ENCODE measurements at places on chromosomes 16 and 17. TPM values are rescaled to one million over a fixed set of nuclear protein-coding genes. Genes with fewer than 3 reads are reported as not detected.
A peak's percentile ranks its signal among the peaks of the same experiment; 100 is the strongest.

GRCh38 chr16:85453194-85453678 lies 159.9 kb upstream of the GSE1 start:
- no peaks in the 10 kb centered on the region for H3K36me3 ChIP-seq
- no peak for DNase-seq
- peaks cover 14% of the 10 kb centered on the region for H3K4me1 ChIP-seq

KRTAP9-8 gene
- total RNA-seq: not detected

NOG gene
- total RNA-seq: not detected

DNA sequence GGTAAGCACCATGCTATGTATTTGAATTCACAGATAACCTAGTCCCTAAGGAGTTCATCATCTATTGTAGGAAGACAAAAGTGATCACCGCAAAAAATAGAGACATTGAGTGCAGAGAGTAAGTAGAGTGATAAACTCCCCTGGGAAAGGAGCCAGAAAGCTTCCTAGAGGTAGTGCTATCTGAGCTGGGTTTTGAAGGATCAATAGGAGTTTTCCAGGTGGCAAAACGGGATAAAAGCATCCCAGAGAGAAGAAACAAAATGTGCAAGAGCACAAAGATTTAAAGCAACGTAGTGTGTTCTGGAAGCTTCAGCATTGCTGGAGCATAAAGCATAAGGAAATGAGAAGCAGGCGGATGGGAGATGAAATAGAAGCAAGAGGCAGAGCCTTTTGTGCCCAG lies 120.7 kb upstream of the PLCG2 start:
- H3K36me3 ChIP-seq: peaks cover 82% of the 10 kb centered on the region
- H3K4me3 ChIP-seq: no peak overlapping the region
- no peak for DNase-seq
- H3K27ac ChIP-seq: no peak overlapping the region
- H3K4me1 ChIP-seq: no peaks in the 10 kb centered on the region

GRCh38 chr17:6903326-6903900 lies 71.9 kb upstream of the TEKT1 start:
- H3K27ac ChIP-seq: no peak overlapping the region
- DNase-seq: no peak
- no peaks in the 10 kb centered on the region for H3K4me1 ChIP-seq
- H3K4me3 ChIP-seq: no peak overlapping the region
- H3K27me3 ChIP-seq: no peaks in the 10 kb centered on the region

GRCh38 chr16:28126684-28127620 lies 63.4 kb upstream of the GSG1L start:
- H3K4me3 ChIP-seq: no peak overlapping the region
- H3K27ac ChIP-seq: no peak overlapping the region
- DNase-seq: no peak
- H3K27me3 ChIP-seq: no peaks in the 10 kb centered on the region
- peaks cover 2% of the 10 kb centered on the region for H3K4me1 ChIP-seq
- H3K36me3 ChIP-seq: peaks cover 93% of the 10 kb centered on the region

GRCh38 chr16:31568577-31569359 lies 41.1 kb downstream of the AHSP start:
- H3K27me3 ChIP-seq: peaks cover 47% of the 10 kb centered on the region
- peaks cover 6% of the 10 kb centered on the region for H3K4me1 ChIP-seq
- H3K36me3 ChIP-seq: no peaks in the 10 kb centered on the region
- H3K27ac ChIP-seq: no peak overlapping the region
- no peak for DNase-seq

DNA sequence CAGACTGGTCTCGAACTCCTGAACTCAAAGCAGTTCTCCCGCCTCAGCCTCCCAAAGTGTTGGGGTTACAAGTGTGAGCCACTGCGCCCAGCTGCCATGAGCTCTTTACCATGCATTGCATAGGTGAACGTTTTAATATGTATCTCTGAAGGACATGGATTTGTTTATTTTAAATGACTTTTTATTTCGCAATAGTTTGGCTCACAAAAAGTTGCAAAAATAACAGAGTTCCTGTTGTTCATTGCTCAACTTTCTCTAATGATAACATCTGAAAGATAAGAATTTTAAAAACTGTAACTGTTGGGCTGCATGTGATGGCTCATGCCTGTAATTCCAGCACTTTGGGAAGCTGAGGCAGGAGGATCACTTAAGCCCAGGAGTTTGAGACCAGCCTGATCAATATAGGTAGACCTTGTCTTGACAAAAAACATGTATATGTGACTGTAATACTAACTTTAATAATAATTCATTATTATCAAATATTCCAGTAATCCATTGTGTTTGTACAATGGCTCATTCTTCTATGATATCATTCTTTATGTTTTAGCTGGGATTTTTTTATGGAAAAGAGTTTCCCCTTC lies 80.1 kb downstream of the ABCC1 start:
- no peak overlapping the region for H3K27ac ChIP-seq
- peaks cover 50% of the 10 kb centered on the region for H3K36me3 ChIP-seq
- DNase-seq: no peak
- no peak overlapping the region for H3K4me3 ChIP-seq
- peaks cover 31% of the 10 kb centered on the region for H3K4me1 ChIP-seq
- H3K27me3 ChIP-seq: no peaks in the 10 kb centered on the region

SEPTIN12 gene
- not detected for total RNA-seq

EPN3 gene
- total RNA-seq: not detected

DNA sequence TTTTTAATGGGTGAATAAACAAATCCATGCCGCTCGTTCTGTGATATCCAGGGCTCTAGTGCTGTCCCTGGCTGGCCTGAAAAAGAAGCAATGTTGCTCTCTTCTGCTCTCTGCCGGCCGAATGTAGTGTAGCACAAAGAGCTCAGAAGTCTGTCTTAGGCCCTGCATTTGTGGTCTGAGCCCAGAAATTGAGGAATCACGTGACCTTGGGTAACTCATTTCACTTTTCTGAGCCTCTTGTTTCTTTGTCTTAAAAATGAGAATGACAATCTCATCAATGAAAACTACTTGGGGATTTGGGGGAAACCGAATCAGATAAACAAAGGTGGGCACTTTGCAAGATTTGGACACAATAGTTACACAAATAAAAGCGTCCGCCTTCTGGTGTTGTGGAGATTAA lies 381.6 kb upstream of the ASIC2 start:
- H3K27me3 ChIP-seq: peaks cover 2% of the 10 kb centered on the region
- no peak for DNase-seq
- no peaks in the 10 kb centered on the region for H3K36me3 ChIP-seq

DNA sequence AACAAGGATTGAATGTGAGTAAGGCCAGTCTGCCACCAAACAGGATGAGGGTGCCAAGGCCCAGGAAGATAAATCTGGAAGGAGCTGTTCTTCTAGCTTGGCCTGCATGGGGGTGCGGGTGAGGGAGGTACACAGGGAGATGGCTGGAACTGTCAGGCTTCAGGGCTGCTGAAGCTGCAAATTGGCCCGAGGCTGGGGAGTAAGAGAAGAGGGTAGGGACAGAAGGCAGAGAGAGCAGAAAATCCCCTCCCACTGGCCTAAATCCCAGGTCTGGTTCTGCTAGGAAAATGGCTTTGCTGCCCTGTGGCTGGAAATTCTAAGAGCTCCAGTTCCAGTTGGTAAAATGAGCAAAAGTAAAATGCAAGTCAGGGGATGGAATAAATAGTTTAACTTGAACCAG lies 87.9 kb downstream of the CCDC182 start:
- no peak overlapping the region for H3K27ac ChIP-seq
- H3K36me3 ChIP-seq: peaks cover 36% of the 10 kb centered on the region
- DNase-seq: no peak
- H3K4me3 ChIP-seq: no peak overlapping the region

SLC16A13 gene
- 11.8 TPM for total RNA-seq

DNA sequence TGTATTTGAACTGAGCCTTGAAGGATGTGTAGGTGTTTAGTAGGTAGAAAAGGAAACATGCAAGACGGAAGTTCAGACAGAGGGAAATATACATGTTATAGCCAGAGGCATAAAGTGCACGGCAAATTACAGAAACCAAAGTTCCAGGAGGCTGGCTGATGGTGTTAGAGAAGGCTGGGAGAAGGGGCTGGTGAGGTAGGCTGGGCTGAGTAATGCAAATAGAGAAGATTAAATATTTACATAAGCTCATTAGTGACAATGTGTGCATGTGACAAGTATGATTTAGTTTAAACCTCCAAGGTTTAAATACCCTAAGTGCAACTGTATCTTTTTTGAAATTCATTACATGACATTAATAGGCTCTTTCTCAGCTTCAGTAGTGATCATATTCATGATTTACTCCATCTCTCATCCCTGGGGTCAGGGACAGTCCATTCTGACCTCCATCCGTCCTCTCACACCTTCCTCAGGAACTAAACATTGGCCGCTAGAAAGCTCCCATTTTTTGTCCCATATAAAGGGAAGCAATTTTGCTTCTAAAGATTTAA lies 399.8 kb upstream of the SALL1 start:
- H3K27me3 ChIP-seq: no peaks in the 10 kb centered on the region
- no peaks in the 10 kb centered on the region for H3K4me1 ChIP-seq
- H3K4me3 ChIP-seq: no peak overlapping the region
- no peaks in the 10 kb centered on the region for H3K36me3 ChIP-seq

DNA sequence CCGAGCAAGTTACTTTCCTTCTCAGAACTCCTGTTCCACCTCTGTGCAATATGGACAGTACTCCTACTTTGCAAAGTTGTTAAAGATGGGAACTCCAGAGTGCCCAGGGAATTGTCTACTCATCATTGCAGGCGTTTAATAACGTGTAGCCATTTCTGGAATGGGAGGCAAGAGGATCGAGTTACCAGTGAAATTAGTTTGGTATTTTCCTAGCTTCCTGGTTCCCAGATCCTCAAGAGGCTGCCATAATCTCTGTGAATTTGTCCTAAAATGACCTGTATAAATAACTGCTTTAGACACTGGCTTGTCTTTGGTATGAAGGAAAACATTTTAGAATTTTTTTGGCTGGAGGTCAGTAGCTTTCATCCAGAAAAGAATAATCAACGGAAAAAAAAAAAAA lies 27.7 kb downstream of the WWOX start:
- H3K4me1 ChIP-seq: peaks cover 3% of the 10 kb centered on the region
- no peak for DNase-seq
- H3K27ac ChIP-seq: no peak overlapping the region
- no peaks in the 10 kb centered on the region for H3K27me3 ChIP-seq

- peak; percentile 6 for DNase-seq
- H3K27ac ChIP-seq: no peak overlapping the region
Measured at GRCh38 chr16:56355786-56356275, 69.5 kb downstream of the AMFR start.

CLDN7 gene
- 1.1 TPM for total RNA-seq

DNA sequence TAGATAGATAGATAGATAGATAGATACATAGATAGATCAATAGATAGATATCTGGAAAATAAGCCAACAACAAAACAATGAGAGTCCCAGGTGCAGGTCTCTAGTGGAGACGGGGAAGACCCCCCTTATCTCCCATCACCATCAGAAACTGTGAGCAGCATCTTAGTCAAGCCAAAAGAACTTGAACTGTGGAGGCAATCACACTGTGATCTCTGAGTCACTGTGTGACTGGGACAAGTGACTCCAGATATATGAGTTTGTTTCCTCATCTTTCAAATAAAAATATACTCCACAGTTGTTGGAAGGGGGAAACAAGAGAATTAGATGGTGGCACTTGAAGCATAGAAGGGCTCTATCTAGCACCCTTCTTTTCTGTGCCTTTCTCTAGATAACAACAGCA lies 42.1 kb downstream of the NOG start:
- no peaks in the 10 kb centered on the region for H3K4me1 ChIP-seq
- H3K36me3 ChIP-seq: no peaks in the 10 kb centered on the region
- H3K27me3 ChIP-seq: peaks cover 6% of the 10 kb centered on the region
- H3K27ac ChIP-seq: no peak overlapping the region

SULT1A1 gene
- total RNA-seq: 2.1 TPM

- no peaks in the 10 kb centered on the region for H3K27me3 ChIP-seq
- DNase-seq: no peak
- no peak overlapping the region for H3K27ac ChIP-seq
- H3K36me3 ChIP-seq: peaks cover 38% of the 10 kb centered on the region
- H3K4me3 ChIP-seq: no peak overlapping the region
Measured at GRCh38 chr16:1710811-1711507, 5.0 kb downstream of the MAPK8IP3 start.

POLR2C gene
- 56.6 TPM for total RNA-seq

DNA sequence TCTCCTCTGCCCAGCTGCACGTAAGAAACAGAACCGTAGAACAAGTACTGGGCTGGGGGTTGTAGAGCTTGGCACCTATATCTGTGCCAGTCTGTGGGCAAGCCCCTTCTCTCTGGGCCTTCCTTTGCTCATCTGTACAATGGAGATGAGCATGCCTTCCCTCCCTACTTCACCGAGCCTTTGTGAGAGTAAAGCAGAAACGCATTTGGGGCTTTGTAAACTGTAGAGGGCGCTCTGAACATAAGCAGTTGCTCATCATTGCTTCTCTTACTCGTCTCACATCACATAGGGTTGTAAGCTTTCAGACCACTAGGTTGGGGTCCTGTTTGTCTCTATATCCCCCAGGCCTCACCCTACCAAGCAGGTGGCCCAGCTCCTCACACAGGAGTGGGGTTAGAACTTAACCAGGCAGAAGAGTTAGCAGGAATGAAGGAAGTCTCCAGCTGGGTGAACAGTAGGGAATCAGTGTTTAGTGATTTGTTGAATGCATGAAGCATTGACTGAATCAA lies 15.1 kb downstream of the SAMD14 start:
- peaks cover 14% of the 10 kb centered on the region for H3K4me1 ChIP-seq
- H3K27me3 ChIP-seq: peaks cover 36% of the 10 kb centered on the region
- H3K4me3 ChIP-seq: peak overlapping the region; percentile 28

GRCh38 chr17:4344926-4345325 lies 21.5 kb downstream of the UBE2G1 start:
- peaks cover 11% of the 10 kb centered on the region for H3K36me3 ChIP-seq
- H3K4me3 ChIP-seq: no peak overlapping the region
- H3K27ac ChIP-seq: no peak overlapping the region
- no peak for DNase-seq

MPO gene
- not detected for total RNA-seq

- H3K36me3 ChIP-seq: peaks cover 9% of the 10 kb centered on the region
- peaks cover 46% of the 10 kb centered on the region for H3K4me1 ChIP-seq
- peak overlapping the region; percentile 97 for H3K27ac ChIP-seq
- no peaks in the 10 kb centered on the region for H3K27me3 ChIP-seq
- DNase-seq: no peak
Measured at GRCh38 chr17:8287651-8288335, 677 bp upstream of the RANGRF start.

GRCh38 chr16:2963074-2963722 lies 877 bp upstream of the KREMEN2 start:
- H3K36me3 ChIP-seq: no peaks in the 10 kb centered on the region
- peaks cover 18% of the 10 kb centered on the region for H3K27me3 ChIP-seq
- peaks cover 31% of the 10 kb centered on the region for H3K4me1 ChIP-seq
- H3K4me3 ChIP-seq: peak overlapping the region; percentile 80
- no peak for DNase-seq

DNA sequence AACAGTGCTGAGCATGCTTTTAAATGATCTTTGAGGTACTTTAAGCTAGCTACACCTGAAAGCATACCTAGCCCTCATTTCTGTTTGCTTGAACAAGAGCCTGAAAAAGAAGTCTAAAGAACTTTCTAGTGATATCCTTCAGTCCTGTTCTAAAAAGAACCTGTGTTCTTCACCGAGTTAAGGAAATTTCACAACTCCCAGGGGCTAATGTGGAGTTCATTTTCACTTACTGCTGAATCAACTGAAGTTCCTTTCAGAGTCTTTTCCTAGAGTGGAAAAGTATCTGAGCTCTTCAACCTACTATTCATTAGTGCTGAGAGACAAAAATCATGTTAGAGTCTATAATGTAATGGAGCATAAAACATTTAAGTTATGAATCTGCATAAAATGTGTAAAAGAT lies 66.9 kb downstream of the CHD9 start:
- H3K4me3 ChIP-seq: no peak overlapping the region
- DNase-seq: no peak
- H3K27ac ChIP-seq: peak overlapping the region; percentile 75
- H3K4me1 ChIP-seq: peaks cover 20% of the 10 kb centered on the region

- H3K27me3 ChIP-seq: peaks cover 12% of the 10 kb centered on the region
- H3K36me3 ChIP-seq: no peaks in the 10 kb centered on the region
- no peaks in the 10 kb centered on the region for H3K4me1 ChIP-seq
- DNase-seq: no peak
- no peak overlapping the region for H3K4me3 ChIP-seq
Measured at GRCh38 chr17:80504686-80505413, 28.4 kb upstream of the NPTX1 start.
